ENCODE measurements at places on chromosomes 2 and 18. TPM values are rescaled to one million over a fixed set of nuclear protein-coding genes. Genes with fewer than 3 reads are reported as not detected.

Gene PLEKHH2
- total RNA-seq: 1.3 TPM

Gene NIFK
- 51.3 TPM for total RNA-seq

Gene GYPC
- total RNA-seq: 6.5 TPM

Gene ANKRD29
- total RNA-seq: 8.5 TPM

Gene CHRND
- total RNA-seq: not detected
